A172 (cell line): ENCODE measurements at places on chromosomes 1 and 21. TPM values are rescaled to one million over a fixed set of nuclear protein-coding genes. Genes with fewer than 3 reads are reported as not detected.
A peak's percentile ranks its signal among the peaks of the same experiment; 100 is the strongest.

- no peak for DNase-seq
Observed at GRCh38 chr1:240344918-240345317, 253.2 kb downstream of the FMN2 start.

DNA sequence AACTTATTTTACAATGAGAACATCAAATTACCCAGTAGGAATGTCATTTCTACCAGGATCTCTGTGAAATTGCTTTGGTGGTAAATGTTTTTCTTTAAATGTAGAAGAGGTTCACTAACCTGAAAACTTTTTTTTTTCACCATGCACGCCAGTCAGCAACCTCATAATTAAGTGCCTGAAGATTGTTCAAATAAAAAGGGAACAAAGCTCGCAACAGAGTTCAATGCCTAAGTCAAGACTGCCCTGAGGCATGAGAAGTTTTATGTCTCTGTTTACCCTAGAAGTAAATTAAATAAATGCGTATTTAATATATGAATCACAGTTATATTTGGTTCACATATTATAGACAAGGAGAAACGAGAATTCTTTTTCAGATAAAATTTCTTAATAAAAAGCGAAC, 13.8 kb upstream of the SYDE2 start:
- no peak for DNase-seq

LCE2B gene
- not detected in 2 replicates for total RNA-seq

DNA sequence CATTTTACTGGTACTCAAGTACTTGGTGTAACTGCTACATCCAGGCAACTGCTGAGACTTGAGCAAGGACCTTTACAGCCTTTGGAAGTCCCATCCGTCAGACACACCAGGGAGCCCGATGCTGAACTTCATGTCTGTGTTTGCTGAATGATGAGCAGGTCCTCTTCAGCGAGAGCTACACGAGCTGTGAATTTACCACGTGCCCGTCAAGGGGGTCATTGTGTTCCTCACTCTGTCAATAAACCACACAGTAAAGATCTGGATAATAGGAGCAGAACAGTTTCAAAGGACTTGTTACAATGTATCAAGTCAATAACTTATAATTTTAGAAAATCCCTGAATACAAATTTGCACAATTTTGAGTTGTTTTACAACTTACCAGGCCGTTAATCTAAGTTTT, 427.2 kb downstream of the KIF26B start:
- no peak for DNase-seq

GRCh38 chr1:162823231-162823630, 32.7 kb downstream of the HSD17B7 start:
- DNase-seq: peak; percentile 25

RAVER2 gene
- total RNA-seq: 18.0 and 18.6 TPM in 2 replicates

GRCh38 chr1:57067863-57068262, 102.0 kb upstream of the C8B start:
- DNase-seq: no peak
